Activated T-cell treated with anti-CD3 and anti-CD28 coated beads, Interleukin-2, amount 50 U/mL, for 48 hours (primary cell): ENCODE measurements at places on chromosomes 4 and X.
A peak's percentile ranks its signal among the peaks of the same experiment; 100 is the strongest.

GRCh38 chr4:46123913-46124755 lies at the start of gene GABRG1:
TSS of gene GABRG1 (minus strand) at chr4:46124054. CDS start at chr4:46123913, 141 bp downstream.
- no peak for DNase-seq

GRCh38 chr4:16443504-16444088 lies 217.3 kb upstream of the TAPT1 start:
- DNase-seq: no peak

DNA sequence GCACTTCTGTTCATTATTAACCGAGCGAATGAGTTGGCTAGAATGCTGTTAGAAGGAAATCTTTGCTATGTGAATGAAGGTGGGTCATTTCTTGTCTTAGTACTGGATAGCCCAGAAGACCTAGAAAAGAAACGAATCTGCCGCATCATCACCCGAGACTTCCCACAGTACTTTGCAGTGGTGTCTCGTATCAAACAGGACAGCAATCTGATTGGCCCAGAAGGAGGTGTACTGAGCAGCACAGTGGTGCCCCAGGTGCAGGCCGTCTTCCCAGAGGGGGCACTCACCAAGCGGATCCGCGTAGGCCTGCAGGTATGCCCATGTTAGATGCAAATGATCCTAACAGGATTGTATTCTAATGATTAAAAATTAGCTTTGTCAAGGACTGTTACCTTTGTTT lies 286.3 kb downstream of the ANK2 start:
- DNase-seq: no peak

DNA sequence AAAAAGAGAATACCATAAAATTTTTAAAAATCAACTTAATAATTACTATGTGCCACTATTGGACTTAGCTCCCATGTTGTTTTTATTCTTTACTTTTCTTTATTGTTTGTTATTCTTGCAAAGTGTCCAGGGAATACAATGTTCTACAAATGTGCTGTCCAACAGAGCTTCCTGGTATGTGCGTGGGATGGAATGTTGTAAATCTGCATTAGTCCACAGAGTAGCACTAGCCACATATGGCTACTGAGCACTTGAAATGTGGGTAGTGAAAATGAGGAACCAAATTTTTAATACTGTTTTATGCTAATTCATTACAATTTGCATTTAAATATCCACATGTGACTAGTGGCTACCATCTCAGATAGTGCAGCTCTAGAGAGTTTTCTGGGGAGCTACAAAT lies 14.3 kb upstream of the CORIN start:
- DNase-seq: no peak

- no peak for DNase-seq
Measured at GRCh38 chr4:141107927-141108326, 25.3 kb downstream of the RNF150 start.

DNA sequence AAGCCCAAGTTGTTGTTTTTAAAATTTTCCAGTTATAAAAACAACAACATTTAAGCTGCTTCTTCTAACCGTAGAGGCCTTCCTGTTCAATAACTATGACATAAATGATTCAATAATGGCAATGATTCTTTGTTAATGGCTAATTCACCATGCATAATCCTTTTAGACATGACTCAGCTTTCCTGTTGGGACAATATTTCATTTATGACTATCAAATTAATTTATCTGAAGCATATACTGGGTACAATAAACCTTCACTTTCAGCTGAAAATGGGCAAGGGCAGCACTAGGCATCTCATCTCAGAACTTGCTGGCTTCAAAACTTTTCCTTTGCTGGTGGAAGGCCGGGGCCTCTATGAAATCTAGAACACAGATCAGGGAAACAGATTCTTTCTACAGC lies 38.9 kb downstream of the TBC1D9 start:
- DNase-seq: no peak

DNA sequence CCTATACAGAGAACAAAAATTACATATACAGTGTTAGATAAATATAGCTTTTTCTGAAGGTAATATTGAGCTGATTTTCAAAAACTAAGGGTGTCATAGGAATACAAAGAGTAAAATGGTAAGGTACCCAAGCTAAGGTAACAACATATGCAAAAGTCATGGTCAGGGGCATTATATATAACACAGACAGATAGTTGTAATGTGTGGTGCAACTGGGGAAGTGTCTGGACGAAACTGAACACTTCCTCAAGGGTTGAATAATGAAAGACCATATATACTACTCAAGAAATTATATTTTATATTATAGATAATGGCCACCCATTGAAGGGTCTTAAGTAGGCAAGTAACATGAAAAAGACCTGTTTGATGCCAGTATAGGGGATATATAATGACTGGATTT lies 262.1 kb upstream of the CXXC4 start:
- DNase-seq: no peak

GRCh38 chrX:70133303-70134115 lies at the start of gene IGBP1:
TSS of gene IGBP1 (plus strand) at chrX:70133447. CDS start at chrX:70133948, 501 bp downstream.
- peak; percentile 71 for DNase-seq

GRCh38 chr4:24605216-24605615 lies 20.9 kb upstream of the DHX15 start:
- DNase-seq: no peak

- DNase-seq: no peak
Measured at GRCh38 chr4:122831515-122832196, 5.0 kb downstream of the FGF2 start.

DNA sequence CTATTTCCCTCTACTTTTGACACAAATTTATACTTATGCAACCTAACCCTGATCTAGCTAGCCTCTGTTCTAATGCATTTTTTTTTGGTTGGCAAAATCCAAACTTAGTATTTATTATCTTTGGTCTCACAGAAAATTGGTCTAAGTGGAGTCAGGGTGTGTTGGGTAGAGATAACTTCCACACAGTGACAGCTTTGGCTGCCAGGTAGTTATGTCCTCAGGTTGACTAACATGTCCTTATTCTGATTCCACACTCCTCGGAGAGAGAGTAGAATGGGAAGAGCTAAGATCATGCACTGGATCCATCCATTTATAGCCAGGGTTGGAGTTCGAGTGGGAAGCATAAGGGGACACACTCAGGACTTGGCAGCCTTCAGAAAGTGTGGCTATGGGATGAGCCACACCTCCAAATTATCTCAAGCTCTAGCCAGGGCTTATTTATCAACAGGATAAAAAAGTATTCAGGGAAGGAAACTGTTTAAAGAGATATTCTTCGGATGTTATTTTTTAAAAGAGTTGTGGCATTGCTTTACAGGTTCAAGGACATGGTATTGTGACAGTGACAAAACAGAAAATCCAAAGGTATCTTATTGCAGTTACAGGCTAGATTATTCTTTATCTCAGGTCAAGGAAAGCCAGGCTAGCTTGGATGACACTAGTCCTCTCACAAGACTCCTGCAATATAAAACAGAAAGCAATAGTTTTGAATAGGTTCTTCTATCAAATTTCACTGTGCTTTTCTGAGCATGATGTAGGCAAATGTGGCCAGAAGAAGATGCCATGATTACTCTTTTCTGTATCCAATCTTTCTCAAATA lies 51.5 kb downstream of the NPY1R start:
- no peak for DNase-seq

DNA sequence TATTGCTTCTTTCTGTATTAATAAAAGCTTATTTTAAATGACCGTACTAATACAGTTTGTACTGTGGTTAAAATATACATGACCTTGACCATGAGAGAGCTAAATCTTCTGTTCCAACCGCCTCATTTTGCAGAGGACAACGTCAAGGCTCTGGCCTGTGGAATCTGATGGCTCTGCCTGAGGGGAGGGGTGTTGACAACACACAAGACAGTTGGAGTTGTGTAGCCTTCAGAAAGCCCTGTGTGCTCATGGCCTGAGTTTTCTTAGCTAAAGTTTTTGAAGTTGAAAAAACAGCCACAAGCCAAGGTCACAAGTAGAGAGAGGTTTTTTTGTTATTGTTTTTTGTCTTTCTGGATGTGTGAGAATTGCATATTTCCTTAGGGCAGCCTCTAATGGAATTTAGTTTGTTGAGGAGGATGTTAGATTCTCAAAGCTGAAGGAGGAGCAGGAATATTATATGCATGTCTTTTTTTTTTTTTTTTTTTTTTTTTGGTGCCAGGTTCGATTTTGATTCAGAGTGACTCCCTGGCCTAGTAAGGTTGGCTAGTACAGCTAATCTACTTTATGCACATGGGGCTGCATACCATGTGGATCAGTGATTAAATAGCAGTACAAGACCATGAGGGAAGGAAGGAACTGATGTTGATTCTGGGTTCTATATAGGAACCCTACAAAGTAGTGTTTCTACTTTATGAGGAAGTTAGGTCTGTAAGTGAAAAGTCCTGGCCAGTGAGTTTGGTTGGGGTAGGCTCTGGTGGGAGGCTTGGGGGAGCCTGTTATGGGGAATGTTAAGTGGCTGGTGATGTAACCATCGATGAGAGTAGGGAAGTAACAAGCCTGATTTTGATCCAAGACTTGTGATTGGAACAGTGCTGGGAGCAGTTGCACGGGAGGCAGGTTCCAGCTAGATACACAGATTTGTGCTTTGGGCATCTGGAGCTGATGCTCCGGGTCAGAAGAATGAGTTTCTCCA lies 20.3 kb downstream of the SMS start:
- DNase-seq: no peak

DNA sequence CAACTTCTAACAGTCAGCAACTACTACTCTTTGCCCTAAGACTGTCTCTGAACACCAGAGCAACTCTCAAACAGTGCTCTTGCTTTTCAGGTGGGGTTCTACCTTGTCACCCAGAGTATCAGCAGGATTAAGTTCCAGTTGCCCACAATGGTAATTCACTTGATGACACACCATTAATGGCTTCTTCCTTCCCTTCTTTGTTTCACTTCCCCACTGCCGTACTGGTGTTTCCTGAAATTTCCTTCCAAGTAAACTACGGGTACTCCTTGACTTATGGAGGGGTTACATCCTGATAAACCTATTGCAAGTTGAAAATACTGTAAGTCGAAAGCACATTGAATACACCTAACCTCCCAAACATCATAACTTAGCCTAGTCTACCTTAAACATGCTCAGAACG lies 36.6 kb upstream of the PDK3 start:
- DNase-seq: no peak

- DNase-seq: no peak
Measured at GRCh38 chrX:13703135-13703534, 14.2 kb downstream of the RAB9A start.

DNA sequence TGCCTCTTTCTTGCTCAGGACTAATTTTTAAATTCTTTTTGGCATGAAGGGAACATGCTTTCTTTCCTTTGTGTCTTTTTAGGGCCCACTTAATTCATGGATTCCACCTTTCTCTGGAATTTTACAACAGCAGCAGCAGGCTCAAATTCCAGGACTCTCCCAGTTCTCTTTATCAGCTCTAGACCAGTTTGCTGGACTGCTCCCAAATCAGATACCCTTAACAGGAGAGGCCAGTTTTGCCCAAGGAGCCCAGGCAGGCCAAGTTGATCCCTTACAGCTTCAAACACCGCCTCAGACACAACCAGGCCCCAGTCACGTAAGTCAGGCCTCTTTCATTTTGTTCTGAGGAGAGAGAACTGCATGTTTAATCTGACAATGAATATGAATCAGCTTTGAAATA lies 2.3 kb downstream of the ODAM start:
- DNase-seq: no peak

- DNase-seq: peak; percentile 34
Measured at GRCh38 chr4:173752610-173753230, 222.7 kb upstream of the HAND2 start.

- DNase-seq: no peak
Measured at GRCh38 chrX:68746988-68747387, 81.8 kb upstream of the EFNB1 start.

GRCh38 chr4:170270628-170271027 lies 180.9 kb upstream of the AADAT start:
- DNase-seq: no peak

GRCh38 chrX:11059933-11060332 lies 51.2 kb upstream of the HCCS start:
- DNase-seq: no peak

- DNase-seq: no peak
Measured at GRCh38 chr4:141761926-141762325, 125.5 kb downstream of the IL15 start.

- no peak for DNase-seq
Measured at GRCh38 chrX:1075741-1076140, 136.7 kb downstream of the CRLF2 start.

GRCh38 chrX:150058728-150059127 lies 120.4 kb upstream of the EOLA2 start:
- no peak for DNase-seq

DNA sequence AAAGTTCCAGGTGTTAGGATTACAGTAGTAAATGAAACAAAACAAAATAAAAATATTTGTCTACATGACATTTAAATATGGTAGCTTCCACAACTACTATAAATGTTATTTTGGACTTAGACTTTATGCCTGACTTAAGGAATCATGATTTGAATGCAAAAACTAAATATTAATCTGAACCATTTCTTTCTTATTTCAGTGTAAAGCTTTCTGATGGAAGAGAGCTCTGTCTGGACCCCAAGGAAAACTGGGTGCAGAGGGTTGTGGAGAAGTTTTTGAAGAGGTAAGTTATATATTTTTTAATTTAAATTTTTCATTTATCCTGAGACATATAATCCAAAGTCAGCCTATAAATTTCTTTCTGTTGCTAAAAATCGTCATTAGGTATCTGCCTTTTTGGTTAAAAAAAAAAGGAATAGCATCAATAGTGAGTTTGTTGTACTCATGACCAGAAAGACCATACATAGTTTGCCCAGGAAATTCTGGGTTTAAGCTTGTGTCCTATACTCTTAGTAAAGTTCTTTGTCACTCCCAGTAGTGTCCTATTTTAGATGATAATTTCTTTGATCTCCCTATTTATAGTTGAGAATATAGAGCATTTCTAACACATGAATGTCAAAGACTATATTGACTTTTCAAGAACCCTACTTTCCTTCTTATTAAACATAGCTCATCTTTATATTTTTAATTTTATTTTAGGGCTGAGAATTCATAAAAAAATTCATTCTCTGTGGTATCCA lies 1.6 kb downstream of the CXCL8 start:
- DNase-seq: no peak

DNA sequence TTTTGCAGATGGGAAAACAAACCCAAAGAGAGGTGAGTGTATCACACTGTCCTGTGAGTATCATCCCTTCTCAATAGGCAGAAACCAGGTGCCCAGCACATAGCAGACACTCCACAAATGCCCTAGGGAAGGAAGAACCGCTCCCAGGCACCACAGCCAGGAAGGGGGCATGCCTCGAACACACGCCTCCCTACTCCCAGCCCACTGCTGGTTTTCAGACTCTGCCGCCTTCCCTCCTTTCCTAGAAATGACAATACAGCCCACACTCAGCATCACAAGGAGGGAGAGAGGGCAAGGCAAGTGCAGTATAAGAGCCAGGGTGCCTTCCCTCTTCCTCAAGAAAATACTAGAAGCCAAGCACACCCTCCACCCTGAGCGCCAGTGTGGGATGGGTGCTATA lies 16.2 kb downstream of the JAKMIP1 start:
- no peak for DNase-seq

- DNase-seq: peak; percentile 28
Measured at GRCh38 chrX:123731258-123731986, 1.4 kb downstream of the THOC2 start.

DNA sequence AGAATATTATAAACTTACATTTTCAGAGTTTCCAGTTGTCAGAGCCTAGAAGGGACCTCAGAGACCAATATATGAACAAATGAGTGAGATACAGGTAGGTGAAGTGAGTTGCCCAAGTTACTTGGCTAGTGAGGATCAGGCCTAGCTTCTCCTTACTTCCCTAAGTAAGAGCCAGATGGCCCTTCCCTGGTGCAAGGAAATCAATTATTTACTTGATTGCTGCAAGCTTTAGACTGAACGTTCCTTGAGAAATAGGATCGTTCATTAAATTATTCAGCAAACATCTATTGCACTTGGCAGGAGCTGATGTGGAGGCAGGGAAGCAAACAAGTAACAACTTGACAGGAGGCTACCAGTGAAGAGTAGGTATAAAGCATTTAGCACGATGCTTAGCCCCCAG lies 117.8 kb downstream of the EFHC2 start:
- DNase-seq: no peak
